ENCODE measurements at places on chromosomes 12 and 14. TPM values are rescaled to one million over a fixed set of nuclear protein-coding genes. Genes with fewer than 3 reads are reported as not detected.
A peak's percentile ranks its signal among the peaks of the same experiment; 100 is the strongest.

- no peak overlapping the region for H3K4me3 ChIP-seq
- H3K27me3 ChIP-seq: no peaks in the 10 kb centered on the region
- no peak for DNase-seq
- no peak overlapping the region for H3K27ac ChIP-seq
- H3K4me1 ChIP-seq: peaks cover 31% of the 10 kb centered on the region
- no peaks in the 10 kb centered on the region for H3K36me3 ChIP-seq
Measured at GRCh38 chr14:55847766-55848165, 267.8 kb downstream of the KTN1 start.

The SLC24A4 gene
- 0.16 TPM for total RNA-seq

- no peaks in the 10 kb centered on the region for H3K36me3 ChIP-seq
- H3K27ac ChIP-seq: no peak overlapping the region
- no peak for DNase-seq
- H3K4me1 ChIP-seq: peaks cover 7% of the 10 kb centered on the region
- no peak overlapping the region for H3K4me3 ChIP-seq
Measured at GRCh38 chr12:30461026-30461615, 234.5 kb downstream of the IPO8 start.

- H3K27me3 ChIP-seq: no peaks in the 10 kb centered on the region
- no peaks in the 10 kb centered on the region for H3K36me3 ChIP-seq
- no peaks in the 10 kb centered on the region for H3K4me1 ChIP-seq
- no peak overlapping the region for H3K4me3 ChIP-seq
- DNase-seq: no peak
Measured at GRCh38 chr12:28988325-28988704, 160.8 kb upstream of the FAR2 start.

- H3K27me3 ChIP-seq: no peaks in the 10 kb centered on the region
- no peak overlapping the region for H3K27ac ChIP-seq
- no peak for DNase-seq
- no peak overlapping the region for H3K4me3 ChIP-seq
- peaks cover 10% of the 10 kb centered on the region for H3K4me1 ChIP-seq
Measured at GRCh38 chr12:69483700-69484099, 13.5 kb downstream of the FRS2 start.

The OTX2 gene
- total RNA-seq: not detected

GRCh38 chr12:31491241-31491794, 99.6 kb downstream of the DENND5B start:
- H3K27ac ChIP-seq: no peak overlapping the region
- no peak for DNase-seq
- H3K36me3 ChIP-seq: no peaks in the 10 kb centered on the region
- H3K4me1 ChIP-seq: peaks cover 14% of the 10 kb centered on the region
- no peak overlapping the region for H3K4me3 ChIP-seq
- no peaks in the 10 kb centered on the region for H3K27me3 ChIP-seq

- H3K27ac ChIP-seq: no peak overlapping the region
- no peak for DNase-seq
- no peak overlapping the region for H3K4me3 ChIP-seq
- H3K4me1 ChIP-seq: no peaks in the 10 kb centered on the region
- no peaks in the 10 kb centered on the region for H3K36me3 ChIP-seq
Measured at GRCh38 chr12:63029676-63030075, 94.7 kb upstream of the PPM1H start.

The NGB gene
- not detected for total RNA-seq

DNA sequence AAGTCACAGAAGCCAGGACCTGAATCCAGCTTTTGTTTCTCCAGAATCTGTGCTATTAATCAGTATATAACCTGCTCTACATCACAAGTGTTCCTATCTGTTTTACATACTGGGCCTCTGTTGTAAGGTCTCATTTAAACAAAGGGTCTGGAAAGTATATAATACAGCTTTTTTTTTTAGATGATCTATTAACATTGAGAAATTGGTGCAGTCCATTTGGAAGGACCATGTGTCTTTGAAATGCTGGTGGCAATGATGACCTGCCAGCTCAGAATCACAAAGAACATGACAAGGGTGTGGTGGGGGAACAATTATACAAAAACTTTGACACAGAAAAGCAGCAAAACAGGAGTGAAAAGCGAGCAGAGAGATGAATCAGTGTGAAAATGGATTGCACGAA, 164.6 kb downstream of the PPM1H start:
- no peaks in the 10 kb centered on the region for H3K36me3 ChIP-seq
- no peaks in the 10 kb centered on the region for H3K27me3 ChIP-seq
- no peak overlapping the region for H3K4me3 ChIP-seq
- H3K4me1 ChIP-seq: peaks cover 11% of the 10 kb centered on the region
- DNase-seq: no peak
- H3K27ac ChIP-seq: no peak overlapping the region

The HOXC12 gene
- total RNA-seq: 3.9 TPM

- no peak for DNase-seq
- H3K27me3 ChIP-seq: no peaks in the 10 kb centered on the region
- no peaks in the 10 kb centered on the region for H3K4me1 ChIP-seq
- H3K36me3 ChIP-seq: no peaks in the 10 kb centered on the region
- no peak overlapping the region for H3K4me3 ChIP-seq
- H3K27ac ChIP-seq: no peak overlapping the region
Measured at GRCh38 chr12:16325426-16325825, 22.0 kb upstream of the MGST1 start.

The RAD52 gene
- total RNA-seq: 6.0 TPM

DNA sequence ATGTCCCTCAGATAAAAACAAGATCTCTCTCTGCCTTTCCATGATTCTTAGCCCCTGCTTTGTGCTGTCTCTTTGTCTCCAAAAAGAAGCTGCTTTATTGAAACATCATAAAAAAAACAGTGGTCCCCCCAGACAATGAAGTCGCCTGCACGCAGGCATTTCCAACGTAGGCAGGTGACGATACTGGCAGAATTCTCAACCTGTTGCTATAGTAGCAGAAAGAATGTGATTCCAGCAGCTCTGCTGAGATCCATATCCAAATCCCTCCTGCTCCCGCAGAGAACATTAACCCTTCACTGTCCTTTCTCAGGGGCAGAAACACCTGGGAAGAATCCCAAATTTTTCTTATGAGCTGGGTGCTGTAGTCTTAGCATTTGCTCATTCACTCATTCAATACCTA, 84.8 kb downstream of the STON2 start:
- no peaks in the 10 kb centered on the region for H3K27me3 ChIP-seq
- H3K36me3 ChIP-seq: no peaks in the 10 kb centered on the region
- no peak for DNase-seq

DNA sequence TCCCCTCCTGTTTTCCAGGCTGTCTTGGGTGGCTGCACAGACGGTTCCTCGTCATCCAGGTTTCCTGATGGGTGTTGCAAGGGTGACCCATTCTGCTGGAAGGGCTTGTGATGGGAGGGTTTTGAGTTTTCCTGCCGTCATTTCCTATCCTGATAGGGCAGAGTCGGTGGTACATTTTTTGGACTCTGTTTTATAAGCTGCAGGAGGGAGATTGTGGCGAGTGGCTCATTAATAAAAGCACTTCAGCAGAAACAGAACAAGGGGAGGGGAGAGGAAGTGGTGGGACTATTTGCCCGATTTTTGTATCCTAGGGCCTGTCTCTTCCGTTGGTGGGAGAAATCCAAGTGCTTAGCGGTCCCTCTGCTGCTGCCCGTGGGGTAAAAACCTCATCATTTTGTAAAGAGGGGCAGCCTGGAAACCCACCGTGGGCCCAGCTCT, 40.0 kb downstream of the TSPAN9 start:
- peak overlapping the region; percentile 46 for H3K27ac ChIP-seq
- H3K36me3 ChIP-seq: peaks cover 12% of the 10 kb centered on the region
- DNase-seq: no peak
- H3K4me3 ChIP-seq: no peak overlapping the region
- H3K27me3 ChIP-seq: no peaks in the 10 kb centered on the region

GRCh38 chr12:49264466-49264872, 413 bp upstream of the TUBA1C start:
- peaks cover 73% of the 10 kb centered on the region for H3K4me1 ChIP-seq
- peak overlapping the region; percentile 92 for H3K4me3 ChIP-seq
- H3K27ac ChIP-seq: peak overlapping the region; percentile 100

- H3K4me3 ChIP-seq: no peak overlapping the region
- H3K27ac ChIP-seq: no peak overlapping the region
- peaks cover 99% of the 10 kb centered on the region for H3K27me3 ChIP-seq
- no peak for DNase-seq
- no peaks in the 10 kb centered on the region for H3K36me3 ChIP-seq
Measured at GRCh38 chr12:113479590-113480335, 8.1 kb upstream of the LHX5 start.

DNA sequence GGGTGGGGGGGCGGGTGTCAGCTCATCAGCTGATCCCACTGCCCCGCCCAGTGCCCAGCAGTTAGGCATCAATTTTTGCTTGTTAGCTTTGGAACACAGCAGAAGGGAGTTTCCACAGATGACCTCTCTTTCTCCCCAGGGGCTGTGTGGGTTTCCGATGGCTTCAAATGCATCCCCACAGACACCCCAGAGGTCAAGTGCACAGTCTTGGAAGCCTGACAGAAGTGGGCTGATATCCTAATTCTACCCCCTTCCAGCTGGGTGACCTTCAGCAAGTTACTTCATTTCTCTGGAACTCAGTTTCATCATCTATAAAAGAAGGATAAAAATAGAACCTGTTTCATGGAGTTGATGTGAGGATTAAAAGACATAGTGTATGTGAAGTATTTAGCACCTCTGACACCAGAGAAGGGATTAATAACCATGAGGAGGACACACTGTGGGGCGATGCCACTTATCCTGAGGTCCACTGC, 22.0 kb downstream of the TTC9 start:
- H3K27me3 ChIP-seq: no peaks in the 10 kb centered on the region
- no peak overlapping the region for H3K4me3 ChIP-seq
- H3K4me1 ChIP-seq: peaks cover 51% of the 10 kb centered on the region
- no peaks in the 10 kb centered on the region for H3K36me3 ChIP-seq
- no peak overlapping the region for H3K27ac ChIP-seq

DNA sequence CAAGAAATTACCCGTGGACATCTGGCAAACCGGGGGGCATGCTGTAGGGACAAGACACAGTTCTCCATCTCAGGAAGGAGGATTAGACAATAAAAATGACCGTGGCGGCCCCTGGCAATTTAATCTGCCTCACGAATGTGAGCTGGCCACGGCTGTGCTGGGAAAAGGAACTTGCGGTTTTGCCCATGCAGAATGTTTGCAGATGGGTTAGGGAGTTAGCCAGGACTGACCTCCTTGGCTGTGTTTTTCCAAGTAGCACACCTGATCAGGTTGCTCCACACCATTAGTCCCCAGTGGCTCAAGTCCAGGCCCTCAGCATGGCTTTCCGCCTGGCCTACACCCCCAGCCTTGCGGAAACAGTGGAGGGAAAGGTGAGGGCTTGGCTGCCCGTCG, 20.8 kb downstream of the TPCN1 start:
- H3K27ac ChIP-seq: peak overlapping the region; percentile 86
- no peaks in the 10 kb centered on the region for H3K27me3 ChIP-seq
- no peak overlapping the region for H3K4me3 ChIP-seq
- peaks cover 6% of the 10 kb centered on the region for H3K36me3 ChIP-seq
- peaks cover 93% of the 10 kb centered on the region for H3K4me1 ChIP-seq

GRCh38 chr12:22458298-22458937, 85.9 kb downstream of the C2CD5 start:
- DNase-seq: no peak
- no peak overlapping the region for H3K27ac ChIP-seq
- no peak overlapping the region for H3K4me3 ChIP-seq
- peaks cover 6% of the 10 kb centered on the region for H3K36me3 ChIP-seq

The KLRB1 gene
- total RNA-seq: not detected

DNA sequence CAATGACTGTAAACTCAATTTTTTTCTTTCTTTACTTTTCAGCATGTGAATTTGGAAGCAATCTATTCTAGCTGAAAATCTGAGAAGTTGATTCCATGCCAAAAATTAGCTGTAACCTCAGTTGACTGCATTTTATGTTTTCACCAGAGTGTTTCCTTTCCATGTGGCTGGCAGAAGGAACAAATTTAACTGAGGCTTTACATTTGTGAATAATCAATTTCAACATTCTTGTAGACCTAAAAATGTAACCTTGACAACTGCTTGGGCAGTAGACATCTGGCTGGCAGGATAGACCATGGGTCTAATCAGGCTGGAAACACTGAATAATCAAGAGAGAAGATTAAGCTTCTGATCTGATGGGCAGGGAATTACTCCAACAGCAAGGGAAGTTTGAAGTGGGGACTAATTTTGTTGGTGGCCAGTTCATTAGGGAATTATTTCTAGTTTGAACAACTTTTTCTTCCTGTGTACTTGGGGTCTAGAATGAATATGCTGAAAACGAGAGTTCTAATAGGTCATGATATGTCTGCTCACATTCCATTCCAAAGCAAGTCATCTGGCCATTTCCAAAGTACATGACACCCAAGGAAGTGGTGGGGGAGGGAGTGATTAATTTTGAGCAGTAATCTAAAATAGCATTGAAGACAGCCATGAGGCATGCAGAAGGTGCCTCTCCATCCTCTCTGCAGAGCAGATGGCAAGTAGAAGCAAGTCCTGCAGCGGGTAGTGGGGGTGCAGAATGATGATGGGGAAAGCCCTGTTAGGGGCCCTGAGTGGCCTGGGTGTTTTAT, 68.2 kb downstream of the ATP23 start:
- no peaks in the 10 kb centered on the region for H3K36me3 ChIP-seq
- H3K27ac ChIP-seq: no peak overlapping the region
- no peak overlapping the region for H3K4me3 ChIP-seq
- no peak for DNase-seq

GRCh38 chr12:96814200-96814599, 92.9 kb upstream of the NEDD1 start:
- DNase-seq: no peak
- H3K27ac ChIP-seq: no peak overlapping the region
- no peaks in the 10 kb centered on the region for H3K27me3 ChIP-seq
- H3K36me3 ChIP-seq: no peaks in the 10 kb centered on the region

The USP44 gene
- total RNA-seq: 1.4 TPM

DNA sequence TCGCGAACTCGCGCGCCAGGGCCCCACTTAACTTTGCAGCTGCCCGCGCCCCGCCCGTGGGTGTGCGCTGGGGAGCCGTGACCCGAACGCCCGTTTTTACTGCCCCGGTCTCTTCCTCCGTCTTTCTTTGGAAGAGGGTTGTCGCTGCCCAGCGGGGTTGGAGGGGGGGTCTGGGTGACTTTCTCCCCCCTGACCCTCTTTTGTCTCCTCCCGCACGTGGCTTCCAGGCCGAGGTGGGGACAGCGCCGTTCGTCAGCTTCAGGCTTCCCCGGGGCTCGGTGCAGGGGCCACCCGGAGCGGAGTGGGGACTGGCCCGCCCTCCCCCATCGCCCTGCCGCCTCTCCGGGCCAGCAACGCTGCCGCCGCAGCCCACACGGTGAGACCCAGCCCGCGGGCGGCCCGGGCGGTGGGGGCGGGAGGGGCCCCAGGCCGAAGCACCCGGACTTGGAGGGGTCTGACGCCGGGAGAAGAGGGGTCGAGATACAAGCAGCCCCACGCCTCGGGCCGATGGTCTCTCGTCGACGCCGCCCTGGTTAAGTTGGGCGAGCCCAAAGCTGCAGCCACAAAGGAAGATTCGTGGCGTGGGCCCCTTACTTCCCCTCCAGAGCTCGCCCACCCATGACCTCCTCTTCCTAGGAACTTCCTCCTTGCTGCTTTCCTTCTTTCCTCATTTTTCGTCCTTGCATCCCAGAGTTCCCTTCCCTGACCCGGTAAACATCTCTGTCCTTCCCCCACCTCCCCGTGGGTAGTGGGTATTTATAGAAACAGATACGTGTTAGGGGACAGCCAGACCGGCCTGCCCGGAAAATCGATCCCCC, 1.2 kb downstream of the DYRK2 start:
- peak overlapping the region; percentile 100 for H3K4me3 ChIP-seq
- DNase-seq: peak; percentile 74
- peak overlapping the region; percentile 97 for H3K27ac ChIP-seq
- H3K27me3 ChIP-seq: no peaks in the 10 kb centered on the region
- peaks cover 42% of the 10 kb centered on the region for H3K4me1 ChIP-seq

GRCh38 chr12:67747869-67748742, 99.6 kb downstream of the DYRK2 start:
- H3K27me3 ChIP-seq: no peaks in the 10 kb centered on the region
- no peak overlapping the region for H3K27ac ChIP-seq
- no peak overlapping the region for H3K4me3 ChIP-seq
- H3K4me1 ChIP-seq: no peaks in the 10 kb centered on the region
- no peak for DNase-seq
